Stimulated activated CD4-positive, alpha-beta T cell treated with anti-CD3 and anti-CD28 coated beads, Interleukin-1b, Interleukin-23, amount 100 ng/mL, for 1 hour (primary cell): ENCODE measurements at places on chromosomes 7 and 10.

- DNase-seq: no peak
These were observed 31.3 kb downstream of the HIBADH start for GRCh38 chr7:27631391-27631790.

GRCh38 chr10:23293145-23293724, 51.4 kb downstream of the C10orf67 start:
- DNase-seq: no peak

DNA sequence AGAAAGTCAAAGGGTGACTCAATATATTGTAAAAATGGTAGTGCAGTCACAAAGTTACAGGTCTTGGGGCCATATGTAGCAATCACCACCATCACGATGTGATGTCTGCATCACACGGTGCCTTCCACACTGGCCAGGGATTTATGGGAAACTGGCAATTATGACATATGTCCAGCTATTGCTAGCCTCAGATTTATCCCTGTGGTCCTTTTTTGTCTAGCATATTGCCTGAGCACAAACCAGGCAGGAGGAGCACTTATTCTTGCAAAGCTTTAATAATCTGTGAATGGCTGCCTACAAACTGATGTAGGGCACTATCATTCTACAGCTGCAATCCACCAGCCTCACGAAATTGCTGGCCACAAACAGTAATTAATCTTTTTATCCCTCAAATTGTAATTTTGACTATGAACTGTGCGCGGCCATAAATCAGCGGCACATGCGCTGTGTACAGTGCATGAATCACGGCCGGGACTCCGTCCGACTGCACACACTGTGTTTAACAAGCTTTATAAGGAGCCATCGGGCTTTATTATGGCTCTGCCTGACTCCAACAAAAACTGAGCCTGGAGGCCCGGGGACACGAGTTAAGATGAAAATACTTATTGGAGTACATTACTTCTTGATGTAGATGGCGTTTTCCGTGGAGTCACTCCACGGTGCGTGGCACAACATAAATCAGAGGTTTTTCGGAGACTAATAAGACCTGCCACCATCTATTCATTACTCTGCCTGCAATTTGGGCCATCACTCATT, 115.2 kb downstream of the EBF3 start:
- no peak for DNase-seq

DNA sequence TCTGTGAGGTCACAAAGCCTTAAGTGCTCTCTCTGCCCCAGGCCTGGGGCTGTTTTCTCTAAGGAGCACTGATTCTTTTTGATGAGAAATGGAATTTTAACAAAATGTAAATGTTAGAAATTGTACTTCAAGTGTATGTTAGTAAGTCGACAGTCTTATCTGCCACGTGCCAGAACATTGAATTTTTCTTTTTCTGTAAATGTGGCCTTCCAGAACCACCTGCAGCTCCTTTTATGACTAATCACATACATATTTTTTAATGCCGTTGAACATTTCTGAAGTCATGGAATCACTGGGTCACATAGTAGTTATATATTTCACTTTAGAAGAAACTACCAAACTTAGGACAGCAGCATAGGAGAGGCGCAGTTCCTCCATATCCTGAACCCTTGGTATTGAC, 38.0 kb downstream of the UBE3C start:
- DNase-seq: no peak

- no peak for DNase-seq
These were observed 2.7 kb downstream of the BICC1 start for GRCh38 chr10:58515291-58515941.

DNA sequence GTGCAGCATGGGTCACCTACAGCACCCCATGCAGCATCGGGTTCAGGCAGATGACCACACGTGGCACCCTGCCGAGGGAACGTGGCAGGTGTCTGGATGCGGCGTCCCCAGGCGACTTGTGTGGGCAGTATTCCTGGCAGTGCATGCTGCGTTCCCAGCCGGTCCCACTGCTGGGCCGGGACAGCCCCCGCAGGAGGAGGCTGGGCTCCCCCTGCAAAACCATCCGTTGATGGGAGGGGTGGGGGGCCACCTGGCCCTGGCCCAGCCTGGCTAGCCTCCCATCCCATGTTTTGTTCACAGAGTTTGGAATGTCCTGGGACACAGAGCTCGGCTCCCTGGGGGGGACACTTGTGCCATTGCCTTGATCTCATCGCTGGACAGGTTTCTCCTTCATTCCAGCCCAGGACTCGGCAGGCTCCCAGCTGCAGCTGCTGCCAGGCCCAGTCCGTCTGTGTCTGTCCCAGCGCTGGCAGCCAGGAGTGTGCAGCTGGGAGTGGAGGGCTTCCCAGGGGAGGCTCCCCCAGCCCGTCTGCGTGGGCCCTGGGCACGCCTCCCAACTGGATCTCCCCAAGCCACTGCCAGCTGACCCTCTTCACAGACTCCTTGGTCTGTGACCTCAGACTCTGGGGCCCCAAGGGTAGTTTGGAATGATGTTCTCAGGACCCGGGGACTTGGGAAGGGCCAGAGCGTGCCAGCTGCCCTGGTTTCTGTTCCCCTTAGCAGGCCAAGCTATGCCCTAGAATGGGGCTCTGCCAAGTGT, 32.6 kb downstream of the TMEM270 start:
- no peak for DNase-seq

- DNase-seq: no peak
These were observed 264.7 kb upstream of the AKR1E2 start for GRCh38 chr10:4561296-4561695.

GRCh38 chr7:32163896-32164295, 93.7 kb upstream of the PDE1C start:
- DNase-seq: no peak

- DNase-seq: no peak
These were observed 26.5 kb downstream of the VWA2 start for GRCh38 chr10:114265392-114266053.

- DNase-seq: no peak
These were observed 173.4 kb downstream of the FAM107B start for GRCh38 chr10:14601326-14601725.

- no peak for DNase-seq
These were observed 36.7 kb downstream of the NPTX2 start for GRCh38 chr7:98653601-98654310.

DNA sequence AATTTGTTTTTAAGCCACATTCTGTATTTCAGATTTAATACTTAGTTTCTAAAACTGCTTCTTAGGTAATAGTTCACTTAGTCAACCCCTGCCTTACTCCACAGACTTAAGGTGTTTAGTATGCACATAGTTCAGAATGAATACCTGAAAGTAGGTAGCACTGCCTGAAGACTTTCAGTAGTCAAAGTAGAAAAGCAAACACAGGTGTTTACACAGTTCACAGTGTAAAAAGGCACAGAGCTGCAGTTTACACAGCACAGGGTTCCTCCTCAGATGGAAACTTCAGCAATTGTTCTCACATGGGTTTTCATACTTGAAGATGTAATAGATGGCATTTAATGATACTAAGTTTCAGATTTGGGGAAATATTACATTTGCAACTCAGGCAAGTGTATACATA, 3.1 kb upstream of the PKD1L1 start:
- DNase-seq: no peak

- no peak for DNase-seq
These were observed 592.7 kb upstream of the GALNT17 start for GRCh38 chr7:70539205-70539604.

GRCh38 chr7:137354396-137354795, 10.9 kb upstream of the PTN start:
- DNase-seq: no peak

DNA sequence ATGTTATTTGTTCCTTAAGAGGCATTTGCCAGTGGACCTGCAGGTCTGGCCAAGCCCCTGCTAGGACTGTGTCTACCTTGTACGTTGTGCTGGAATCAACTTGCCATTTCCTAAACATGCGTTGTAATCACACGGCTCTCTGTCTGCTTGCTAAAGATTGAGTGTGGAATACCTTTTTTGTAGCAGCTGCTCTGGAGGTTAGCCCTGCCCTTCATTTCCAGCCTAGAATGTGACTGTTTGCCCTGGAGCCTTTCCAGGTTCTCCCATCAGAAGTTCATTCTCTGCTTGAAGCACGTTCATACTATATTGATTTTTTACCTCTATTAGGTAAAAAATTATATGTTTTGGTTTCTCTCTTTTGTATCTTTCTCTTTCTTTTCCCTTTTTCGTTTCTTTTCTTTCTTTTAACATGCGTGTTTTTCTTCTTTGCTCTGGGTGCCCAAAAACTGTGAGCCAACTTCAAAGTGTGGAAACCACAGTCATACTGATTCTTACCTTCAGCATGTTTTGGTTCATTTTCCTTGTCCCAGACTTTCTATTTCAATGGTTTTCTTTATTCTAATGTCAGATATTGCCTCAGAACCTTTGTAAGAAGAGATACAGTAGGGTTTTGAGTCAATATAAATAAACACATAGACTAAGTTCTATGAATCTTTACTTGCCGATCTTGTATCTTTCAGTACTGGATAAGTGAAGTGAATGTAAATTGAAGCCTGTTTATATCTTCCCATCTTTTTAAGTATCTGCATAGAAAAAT, 111.9 kb upstream of the RPA3 start:
- DNase-seq: no peak

- DNase-seq: no peak
These were observed 113.3 kb upstream of the KMT2E start for GRCh38 chr7:104900525-104901239.

DNA sequence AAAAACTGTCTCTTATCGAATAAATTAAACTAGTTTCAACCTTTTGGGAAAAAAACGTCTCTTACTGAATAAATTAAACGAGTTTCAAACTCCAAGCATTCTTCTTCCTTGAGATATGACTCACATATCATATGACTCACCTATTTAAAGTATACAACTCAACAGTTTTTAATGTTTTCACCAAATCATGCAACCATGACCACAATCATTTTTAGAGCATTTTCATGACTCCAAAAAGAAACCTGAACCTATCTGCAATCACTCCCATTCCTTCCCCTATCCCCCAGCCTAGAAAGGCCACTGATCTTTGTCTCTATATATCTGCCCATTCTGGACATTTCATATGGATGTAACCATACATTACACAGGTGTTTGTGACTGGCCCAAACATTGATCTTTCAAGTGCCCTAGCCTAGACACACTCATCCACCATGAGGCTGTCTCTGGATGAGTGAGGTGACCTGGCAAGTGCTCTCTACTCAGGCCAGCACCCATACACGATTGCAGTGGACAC, 115.3 kb downstream of the PIP4K2A start:
- DNase-seq: no peak

DNA sequence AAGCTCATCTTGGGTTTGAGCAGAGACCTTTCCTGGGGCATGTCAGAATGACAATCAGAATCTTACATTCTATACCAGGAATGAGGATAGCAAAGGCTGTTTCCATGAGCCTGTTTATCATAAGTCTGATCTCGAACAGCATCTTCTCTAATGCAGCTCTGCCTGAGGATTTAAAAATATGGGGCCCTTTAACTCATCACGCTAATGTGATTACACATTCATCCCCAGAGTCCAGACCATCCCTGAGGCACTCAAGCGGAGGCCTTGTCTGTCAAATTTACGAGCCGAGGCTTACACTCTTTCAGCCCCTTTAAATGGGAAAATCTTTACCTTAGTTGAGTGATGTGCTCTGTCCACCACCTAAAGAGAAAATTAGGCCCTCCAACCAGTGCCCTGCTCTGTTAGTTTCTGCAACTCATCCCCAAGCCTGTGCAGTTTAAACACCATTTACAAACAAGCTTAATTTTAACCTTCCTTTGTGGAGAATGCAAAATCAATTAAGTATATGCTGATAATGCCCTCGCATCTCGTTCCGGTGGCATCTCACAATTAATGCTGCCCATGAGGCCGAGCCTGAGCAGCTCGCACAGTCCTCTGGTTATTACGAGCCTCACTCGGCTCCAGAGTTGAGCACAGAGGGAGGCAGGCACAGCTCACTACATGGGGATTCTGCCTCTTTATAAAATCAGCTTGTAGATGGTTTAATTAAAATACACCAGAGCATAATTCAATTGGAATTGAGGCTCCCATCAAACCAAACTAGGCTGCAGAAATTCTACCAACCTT, 16.0 kb downstream of the CHST15 start:
- no peak for DNase-seq

DNA sequence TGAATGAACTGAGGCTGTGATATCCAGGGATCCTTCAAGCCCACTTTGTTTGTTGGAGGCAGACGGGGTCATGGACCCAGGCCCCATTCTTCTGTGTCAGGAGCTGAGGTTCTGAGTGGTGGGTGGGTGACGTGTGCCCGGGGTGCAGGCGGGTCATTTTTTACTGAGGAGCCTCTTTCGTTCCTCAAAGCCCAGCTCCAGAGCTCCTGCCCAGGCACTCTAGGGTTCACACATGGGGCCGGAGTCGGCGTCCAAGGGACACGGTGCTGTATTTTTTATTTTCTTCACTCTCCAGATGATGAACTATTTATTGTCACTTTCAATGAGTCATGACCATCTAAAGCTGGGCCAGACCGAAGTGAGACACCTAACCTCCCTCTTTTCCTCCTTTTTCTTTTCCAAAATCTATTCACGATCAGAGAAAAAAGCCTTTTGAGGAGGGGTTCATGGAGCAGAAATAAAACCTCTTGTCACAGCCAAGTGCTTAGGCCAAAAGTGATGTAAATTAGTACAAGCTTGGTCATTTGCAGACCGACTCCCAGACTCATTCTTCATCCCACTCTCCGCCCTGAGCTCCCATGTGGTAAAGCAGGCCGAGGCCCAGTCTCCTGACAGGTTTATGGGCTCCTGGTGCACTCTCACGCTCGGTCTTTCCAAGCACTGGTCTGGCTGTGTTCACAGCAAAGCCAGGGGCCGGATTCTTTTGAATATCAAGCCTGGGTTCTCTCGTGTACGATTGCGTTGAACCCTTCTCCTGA, 41.4 kb upstream of the PITRM1 start:
- no peak for DNase-seq

DNA sequence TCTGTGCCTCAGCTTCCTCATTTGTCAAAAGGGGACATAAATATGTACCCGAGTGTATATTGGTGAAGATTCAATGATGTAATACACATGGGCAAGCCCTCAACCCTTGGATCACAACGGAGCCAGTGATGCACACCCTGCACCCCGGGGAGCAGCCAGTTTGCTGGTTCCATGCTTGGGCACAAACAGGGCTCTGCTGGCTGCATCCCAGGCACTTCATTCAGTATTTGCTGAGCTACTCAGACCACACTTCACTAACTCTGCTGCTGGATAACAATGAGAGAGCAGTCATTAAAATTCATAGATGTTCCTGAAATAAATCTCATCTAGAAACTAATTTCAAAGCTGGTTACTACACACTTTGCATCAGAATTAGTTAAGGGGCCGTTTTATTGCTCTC, 72.0 kb downstream of the SCRN1 start:
- no peak for DNase-seq

GRCh38 chr10:18473424-18474117, 177.8 kb downstream of the NSUN6 start:
- DNase-seq: no peak

GRCh38 chr10:132774902-132775863, 10.8 kb downstream of the NKX6-2 start:
- no peak for DNase-seq

DNA sequence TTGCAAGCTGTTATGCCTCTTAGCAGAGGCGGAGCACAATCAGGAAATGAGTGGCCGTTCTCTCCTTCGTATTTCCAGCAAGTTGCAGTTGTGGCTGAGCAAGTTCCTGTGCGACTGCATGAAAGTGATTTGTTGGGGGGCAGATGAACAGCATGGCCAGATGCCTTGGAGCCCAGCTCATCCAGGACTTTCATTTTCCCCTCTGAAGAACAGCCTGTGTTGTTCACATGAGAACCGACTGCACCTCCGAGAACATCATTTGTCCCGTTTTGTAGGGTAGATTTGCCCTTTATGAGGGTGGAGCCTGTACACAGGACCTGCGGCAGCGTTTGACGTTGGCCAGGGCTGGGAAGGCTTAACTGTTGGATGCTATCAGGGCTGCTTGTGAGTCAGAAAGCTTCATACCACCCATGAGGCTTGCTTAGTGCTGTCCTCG, 4.4 kb downstream of the BAG3 start:
- DNase-seq: no peak

GRCh38 chr10:45422866-45423659, 49.0 kb downstream of the ALOX5 start:
- DNase-seq: no peak
